ENCODE measurements at places on chromosomes 4 and X.

- peak; percentile 20 for DNase-seq
These were observed 28.4 kb downstream of the ZNF185 start for GRCh38 chrX:152926279-152926678.

- no peak for DNase-seq
These were observed 11.6 kb downstream of the SMIM20 start for GRCh38 chr4:25925486-25926201.

DNA sequence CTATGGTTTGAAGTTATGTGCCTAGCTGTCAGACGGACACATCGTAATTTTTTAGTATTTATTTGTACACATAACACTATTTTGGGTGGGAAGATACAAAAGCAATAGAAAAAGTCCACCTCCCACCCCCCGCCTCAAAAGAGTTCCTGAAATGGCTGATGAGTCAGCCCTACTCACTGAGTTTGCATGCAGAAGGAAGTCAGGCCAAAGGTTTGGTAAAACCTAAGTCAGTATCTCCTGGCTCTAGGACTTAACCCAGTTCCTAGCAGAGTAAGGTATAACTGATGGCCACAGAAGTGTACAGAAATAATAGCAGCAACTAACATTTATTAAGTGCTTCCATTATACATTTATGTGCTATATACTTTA is 2.9 kb upstream of the KLHL2 start:
- DNase-seq: no peak

DNA sequence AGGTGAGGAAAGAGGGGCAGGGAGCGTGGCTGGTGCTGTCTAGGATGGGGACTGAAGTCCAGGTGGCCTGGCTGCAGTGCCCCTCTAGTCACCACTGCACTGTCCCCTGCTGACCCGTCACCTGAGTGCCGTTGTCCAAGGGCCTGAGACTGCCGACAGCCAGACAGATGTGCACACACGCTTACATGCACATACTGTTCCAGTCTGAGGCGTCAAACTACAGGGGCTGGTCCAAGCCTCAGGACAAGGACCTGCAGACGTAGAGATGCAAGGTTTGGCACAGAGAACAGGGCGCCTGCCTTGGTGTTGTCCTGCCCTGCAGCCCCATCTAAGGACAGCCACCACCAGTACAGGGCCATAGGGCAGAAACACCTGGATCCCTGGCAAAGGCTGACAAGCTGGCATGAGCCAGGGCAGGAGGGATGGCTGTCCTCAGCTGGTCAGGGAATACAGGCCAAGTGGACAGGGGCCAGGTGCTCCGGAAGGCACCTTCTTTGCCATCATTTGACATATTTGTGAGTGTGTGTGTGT is 1.7 kb downstream of the SLC2A9 start:
- DNase-seq: no peak

- no peak for DNase-seq
These were observed 27.6 kb downstream of the INPP4B start for GRCh38 chr4:142818476-142818875.

DNA sequence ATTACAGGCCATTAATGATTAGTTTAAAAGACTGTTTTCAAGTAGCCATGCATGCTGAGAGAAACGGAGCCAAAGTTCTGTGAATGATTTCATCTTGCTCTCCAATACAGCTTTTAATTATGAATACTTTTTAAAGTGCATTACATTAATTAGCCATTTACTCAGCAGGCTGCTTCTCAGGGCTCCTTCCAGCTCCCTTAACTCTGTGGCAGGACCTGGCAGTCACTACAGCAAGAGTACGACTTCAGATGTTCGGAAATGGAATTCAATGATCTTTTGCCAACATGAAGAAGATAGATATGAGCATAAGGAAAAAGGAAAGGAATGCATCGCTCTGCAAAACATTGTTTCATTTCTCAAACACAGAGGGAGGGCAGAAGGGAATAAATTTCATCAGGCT is 987.2 kb downstream of the PDHA2 start:
- no peak for DNase-seq

DNA sequence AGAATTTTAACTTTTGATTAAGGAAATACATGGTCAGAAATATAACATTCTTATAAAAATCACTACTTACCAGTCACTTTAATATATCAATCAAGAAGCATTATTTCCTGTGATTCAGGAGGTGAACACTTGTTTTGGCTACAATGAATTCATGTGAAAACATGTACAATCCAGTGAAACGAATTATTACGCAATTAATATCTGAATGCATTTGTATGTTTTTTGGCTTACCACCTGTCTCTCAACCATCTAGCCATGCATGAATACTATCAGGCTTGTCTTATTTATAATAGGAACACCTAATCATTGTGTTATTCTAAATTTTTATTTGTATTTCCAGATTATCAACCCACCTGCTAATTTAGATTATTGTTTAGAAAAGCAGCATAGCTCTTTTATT is 44.6 kb upstream of the VCX start:
- no peak for DNase-seq

Measured in glomerular endothelial cell (primary cell).